ENCODE measurements at places on chromosomes 12 and 14. TPM values are rescaled to one million over a fixed set of nuclear protein-coding genes. Genes with fewer than 3 reads are reported as not detected.

DNA sequence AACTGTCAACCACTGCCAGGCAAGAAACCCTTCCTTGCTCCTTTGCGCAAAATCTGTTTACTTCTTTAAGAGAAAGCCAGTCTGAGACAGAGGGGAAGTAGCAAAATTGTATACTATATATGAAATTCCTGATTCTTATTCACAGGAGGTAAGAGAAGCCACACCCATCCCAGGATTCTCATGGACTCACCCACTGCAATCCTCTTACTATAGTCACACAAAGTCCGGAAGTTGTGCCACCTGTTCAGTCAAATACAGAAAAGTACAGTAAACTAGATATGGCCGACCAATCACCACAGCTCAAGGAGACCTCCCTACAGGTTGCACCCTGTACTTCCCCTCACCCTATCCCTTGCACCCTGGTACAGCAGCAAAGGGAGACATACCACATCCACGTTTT lies 2.9 kb downstream of the PRMT5 start:
- no peak for DNase-seq

DNA sequence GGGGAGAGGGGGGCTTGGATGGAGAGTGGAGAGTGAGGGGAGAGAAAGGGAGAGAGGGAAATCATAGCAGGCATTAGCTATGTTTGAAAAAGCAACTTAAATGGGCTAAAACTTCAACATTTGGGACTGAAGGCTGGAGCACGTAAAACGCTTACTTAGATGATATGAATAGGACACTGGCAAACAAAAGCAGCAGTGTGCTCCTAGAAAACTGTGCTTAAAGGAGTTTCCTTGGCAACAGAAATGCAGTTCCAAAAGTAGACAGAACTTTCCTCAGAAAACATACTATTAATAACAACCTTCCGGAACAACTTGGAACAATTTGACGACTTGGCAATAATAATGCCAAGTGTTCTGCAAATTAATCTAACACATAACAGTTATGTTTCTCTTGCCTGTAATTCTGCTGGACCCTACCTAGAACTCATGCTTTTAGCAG lies 235.5 kb upstream of the NPAS3 start:
- no peak for DNase-seq

- no peak for DNase-seq
Measured at GRCh38 chr14:102215071-102215470, 75.4 kb downstream of the WDR20 start.

GRCh38 chr12:55060470-55060869 lies 40.7 kb downstream of the NEUROD4 start:
- no peak for DNase-seq

DNA sequence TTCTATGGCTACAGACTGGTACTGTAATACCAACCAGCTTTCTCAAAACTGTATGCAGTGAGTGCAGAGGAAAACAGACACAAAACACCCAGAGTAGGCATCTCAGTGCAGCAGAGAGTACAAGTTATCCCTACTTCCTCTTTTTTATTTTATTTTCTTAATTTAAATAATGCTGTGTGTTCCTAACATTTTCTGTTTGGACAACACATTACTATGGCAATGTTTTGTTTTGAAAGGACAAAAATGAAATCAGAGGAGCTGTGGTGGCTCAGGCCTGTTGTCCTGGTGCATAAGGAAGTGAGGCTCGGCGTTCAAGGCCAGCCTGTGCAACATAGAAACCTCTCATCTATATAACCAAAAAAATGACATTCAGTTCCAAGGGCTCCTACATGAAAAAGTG lies 33.7 kb upstream of the SELPLG start:
- DNase-seq = no peak

DNA sequence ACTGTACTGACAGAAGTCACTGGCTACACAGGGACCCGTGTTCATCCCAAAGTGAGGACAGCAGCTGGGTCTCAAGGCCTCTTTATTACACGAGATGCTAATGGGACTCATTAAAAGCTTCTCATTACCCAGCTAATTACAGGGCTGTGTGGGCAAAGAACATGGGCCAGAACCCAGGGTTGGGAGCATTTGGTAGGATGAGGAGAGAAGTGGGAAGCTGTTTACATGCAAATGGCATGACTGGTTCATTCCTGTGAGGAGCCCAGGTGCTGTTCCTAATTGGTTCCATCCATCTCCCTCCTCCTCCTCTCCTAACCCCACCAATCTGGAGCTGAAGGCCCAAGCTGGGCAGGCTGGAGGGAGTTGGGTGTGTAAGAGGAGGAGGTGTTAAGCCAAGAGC lies 8.9 kb upstream of the TAC3 start:
- DNase-seq = no peak

- no peak for DNase-seq
Measured at GRCh38 chr14:22769369-22769768, 2.9 kb downstream of the OXA1L start.

NPFF gene
- total RNA-seq = not detected

RERG gene
- total RNA-seq = not detected

DNA sequence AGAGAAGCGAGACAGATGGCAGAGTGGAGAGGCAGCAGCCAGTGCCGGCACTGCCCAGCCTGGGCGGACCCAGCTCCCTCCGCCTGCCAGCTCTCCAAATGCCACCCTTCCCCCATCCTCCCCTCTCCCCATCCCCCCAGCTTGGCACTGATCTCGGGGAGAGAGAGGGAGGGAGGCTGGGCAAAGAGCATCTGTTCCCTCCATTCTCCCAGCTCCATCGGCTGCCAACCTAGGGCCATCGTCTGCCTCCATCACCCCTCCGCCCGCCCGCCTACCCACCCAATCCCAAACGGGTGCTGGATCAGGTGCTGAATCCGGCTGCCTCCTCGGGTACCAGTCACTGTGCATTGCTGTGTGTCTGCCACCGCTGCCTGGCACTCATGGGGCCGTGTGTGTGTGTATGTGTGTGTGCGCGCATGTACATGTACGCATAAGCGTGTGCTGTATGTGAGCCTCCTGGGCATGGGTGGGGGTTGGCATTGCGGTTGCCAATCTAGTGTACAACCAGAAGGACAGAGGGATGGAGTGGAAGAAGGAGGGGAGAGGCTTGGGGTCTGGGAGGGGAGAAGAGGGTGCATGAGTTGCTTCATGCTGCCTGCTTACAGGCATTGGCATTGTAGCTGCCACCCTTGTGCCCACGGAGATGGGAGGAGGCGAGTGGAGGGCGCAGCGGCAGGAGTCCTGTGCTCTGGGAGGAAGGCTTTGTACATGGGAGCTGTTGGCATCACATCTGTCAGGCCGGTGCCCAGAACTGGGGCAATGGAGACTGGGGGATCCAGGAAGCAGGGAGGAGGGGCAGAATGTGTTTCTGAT lies 38.4 kb downstream of the ZFHX2 start:
- no peak for DNase-seq

IL31 gene
- total RNA-seq = not detected

- no peak for DNase-seq
Measured at GRCh38 chr12:78645956-78646355, 218.6 kb upstream of the SYT1 start.

ARMH4 gene
- total RNA-seq = 6.6 TPM

DNA sequence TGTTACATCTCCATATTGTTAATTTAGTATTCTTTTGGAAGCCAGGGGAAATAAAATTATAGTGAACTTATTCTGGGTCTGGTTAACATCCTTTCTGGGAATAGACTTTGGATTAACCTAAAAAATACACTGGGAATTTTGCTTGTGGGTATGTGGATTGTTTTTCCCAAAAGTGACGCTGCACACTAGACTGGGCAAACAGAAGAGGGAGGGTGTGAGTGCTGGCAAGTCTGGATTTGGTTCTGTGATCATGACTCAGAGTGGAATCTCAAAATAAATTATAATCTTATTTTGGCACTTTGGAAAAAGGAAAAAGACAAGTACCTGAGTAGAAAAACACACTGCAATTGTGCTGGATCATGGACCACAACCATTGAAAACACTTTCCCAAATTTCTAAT lies 15.2 kb upstream of the LUM start:
- DNase-seq = no peak

DNA sequence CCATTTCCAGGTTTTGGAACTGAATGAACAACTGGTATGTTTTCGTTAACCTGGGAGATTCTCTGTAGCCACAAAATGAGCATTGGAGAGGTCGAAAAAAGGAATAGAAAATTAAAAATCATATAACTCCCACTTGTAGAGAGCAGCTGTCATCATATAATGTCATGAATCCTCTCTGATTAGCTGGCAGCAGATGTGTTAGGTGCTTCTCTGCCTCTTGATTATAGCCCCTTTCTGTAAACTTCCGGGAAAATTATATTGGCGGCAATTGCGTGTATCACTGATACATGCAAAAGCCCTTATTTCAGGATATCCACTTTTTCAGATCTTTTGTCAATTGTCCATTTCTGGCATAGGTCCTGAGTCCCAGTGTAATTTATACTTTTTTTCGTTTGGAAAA lies 31.7 kb downstream of the FGD4 start:
- no peak for DNase-seq

- no peak for DNase-seq
Measured at GRCh38 chr12:119024356-119024755, 43.0 kb downstream of the SRRM4 start.

DNA sequence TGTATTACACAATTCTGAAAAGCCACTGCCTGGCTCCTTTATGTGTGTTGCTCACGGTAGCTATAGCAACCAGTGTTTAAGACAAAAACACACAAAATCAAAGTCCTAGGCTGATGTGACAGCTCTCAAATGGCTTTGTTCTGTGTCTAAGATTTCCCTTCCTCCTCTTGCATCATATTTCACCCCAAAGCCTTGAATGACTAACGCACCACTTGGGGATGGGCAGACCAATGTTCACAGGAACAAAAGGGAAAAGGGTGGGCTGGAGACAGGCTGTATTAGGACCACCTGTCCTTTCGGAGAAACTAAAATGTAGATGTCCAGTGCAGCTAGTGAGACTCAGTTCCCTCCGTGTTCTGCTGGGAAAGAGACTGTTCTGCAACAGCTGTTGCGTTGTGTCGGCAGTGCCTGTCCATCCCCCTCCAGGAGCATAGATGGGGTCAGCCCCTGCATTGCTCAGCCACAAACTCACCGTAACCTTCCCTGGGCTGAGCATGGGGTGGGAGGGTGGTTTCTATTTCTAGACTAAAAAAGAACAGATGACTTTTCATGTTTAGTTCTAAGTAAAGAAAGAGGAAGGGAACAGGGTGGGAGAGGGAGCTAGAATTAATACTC lies 26.8 kb upstream of the DAAM1 start:
- no peak for DNase-seq

GRCh38 chr14:41824441-41824840 lies 217.8 kb downstream of the LRFN5 start:
- no peak for DNase-seq

GRCh38 chr12:28367326-28367725 lies 177.1 kb downstream of the CCDC91 start:
- DNase-seq = no peak

ADGRD1 gene
- total RNA-seq = not detected

DNA sequence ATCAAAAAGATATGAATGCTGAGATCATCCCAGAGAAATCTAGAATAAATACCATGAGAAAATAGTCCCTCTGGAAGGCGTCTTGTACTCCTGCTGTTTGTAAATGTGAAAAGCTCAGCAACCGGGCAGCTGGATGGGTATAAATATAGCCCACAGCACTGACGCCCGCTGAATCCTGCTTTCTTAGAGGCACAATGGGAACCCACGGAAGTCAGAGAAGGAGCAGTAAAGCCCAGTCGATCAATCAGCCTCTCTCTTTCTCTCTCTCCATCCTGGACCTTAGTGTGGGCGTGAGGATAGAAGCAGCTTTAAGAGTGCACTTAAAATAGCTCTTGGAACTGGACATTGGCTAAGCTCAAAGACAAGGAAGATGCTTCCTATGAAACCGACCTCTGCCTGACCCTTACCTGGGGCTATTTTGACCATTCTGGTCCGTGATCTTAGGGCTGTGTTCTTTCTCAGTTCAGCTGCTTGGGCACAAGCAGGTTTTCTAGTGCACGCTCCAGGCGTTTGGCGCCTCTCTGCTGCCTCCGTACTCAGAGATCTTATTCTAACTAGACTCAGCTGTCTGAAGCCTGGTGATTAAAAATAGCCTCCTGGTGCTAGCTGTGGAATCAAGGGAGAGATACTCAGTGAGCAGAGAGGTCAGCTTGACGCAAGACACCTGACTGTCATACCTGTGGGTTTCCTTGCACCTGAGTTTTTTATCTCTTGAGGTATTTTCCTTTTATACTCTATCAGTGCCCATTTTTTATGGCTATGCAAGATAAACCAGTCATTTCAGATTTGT lies 144.6 kb downstream of the ETV6 start:
- no peak for DNase-seq

- DNase-seq = no peak
Measured at GRCh38 chr14:96666088-96666487, 131.1 kb upstream of the VRK1 start.

DNA sequence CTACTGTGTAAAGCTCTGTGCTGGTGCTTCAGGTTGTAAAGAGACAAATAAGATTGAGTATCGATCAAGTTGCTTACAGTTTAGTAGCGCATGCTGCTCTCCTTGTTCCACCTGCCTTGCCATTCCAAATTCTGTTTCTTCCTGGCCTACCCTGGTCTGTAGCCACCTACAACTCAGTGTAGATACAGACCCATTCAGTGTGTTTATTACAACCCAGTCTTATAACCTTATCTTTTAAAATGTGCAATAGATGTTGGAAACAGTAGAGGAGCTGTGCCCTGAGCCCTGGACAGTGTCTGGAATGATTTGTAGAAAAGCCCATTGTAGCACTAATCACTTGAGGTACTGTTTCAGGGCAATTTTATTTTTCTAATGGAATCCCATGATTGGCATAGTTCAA lies 68.5 kb downstream of the DIP2B start:
- DNase-seq = no peak

KRT83 gene
- not detected for total RNA-seq

LMO3 gene
- not detected for total RNA-seq

- DNase-seq = no peak
Measured at GRCh38 chr14:100836941-100837804, 11.3 kb downstream of the MEG3 start.

DNA sequence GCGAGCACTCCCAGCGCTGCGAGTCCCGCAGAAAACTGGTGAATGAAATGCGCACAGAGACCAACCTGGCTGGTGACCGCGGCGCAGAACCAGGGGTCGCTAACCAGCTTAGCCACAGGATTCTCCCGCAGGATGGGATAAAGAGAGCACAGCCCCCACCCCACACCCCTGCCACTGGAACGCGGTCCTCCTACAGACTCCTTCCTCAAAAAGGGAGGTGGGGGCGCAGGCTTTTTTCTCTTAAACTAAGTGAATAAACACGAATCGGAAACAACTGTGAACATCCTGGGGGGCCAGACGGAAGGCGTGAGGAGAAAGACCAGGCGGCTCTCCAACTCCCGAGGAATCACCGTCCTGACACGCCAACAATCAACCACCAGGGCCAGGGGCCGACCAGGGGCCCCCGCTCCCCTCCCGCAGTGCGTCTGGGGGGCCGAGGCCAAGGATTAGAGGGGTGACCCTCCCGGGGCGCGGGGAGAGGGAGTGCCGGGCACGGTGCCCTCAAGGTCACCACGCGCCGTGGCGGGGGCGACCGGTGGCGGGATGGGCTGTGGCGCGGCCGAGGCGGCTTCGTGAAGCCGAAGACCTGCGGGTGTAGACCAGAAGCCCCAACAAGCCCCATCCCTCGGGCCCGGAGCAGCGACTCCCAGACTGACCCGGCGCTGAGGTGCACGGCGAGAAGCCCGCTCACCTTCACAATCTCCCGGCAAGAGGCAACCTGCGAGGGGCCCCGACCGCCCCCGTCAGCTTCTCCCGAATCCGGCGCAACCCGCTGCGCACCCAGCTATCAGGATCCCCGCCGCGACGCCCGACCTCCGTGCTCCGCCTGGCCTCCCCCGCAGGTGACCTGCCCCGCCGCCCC lies 704 bp downstream of the ATP2B1 start:
- no peak for DNase-seq

VWF gene
- 1,804 TPM for total RNA-seq

- DNase-seq = no peak
Measured at GRCh38 chr12:40691913-40692764, at the start of gene CNTN1. TSS of gene CNTN1 (plus strand) at chr12:40692439.
